ENCODE measurements at places on chromosomes 16 and 17. TPM values are rescaled to one million over a fixed set of nuclear protein-coding genes. Genes with fewer than 3 reads are reported as not detected.

KRTAP3-1 gene
- total RNA-seq: not detected

NTN3 gene
- not detected for total RNA-seq

IL21R gene
- 63.1 TPM for total RNA-seq

ETV4 gene
- not detected for total RNA-seq

KRT20 gene
- total RNA-seq: not detected

KRT24 gene
- total RNA-seq: not detected

RBFOX1 gene
- not detected for total RNA-seq

PYDC1 gene
- not detected for total RNA-seq

GSDMA gene
- 1.5 TPM for total RNA-seq
